ENCODE measurements at places on chromosomes 7 and 10.
A peak's percentile ranks its signal among the peaks of the same experiment; 100 is the strongest.

DNA sequence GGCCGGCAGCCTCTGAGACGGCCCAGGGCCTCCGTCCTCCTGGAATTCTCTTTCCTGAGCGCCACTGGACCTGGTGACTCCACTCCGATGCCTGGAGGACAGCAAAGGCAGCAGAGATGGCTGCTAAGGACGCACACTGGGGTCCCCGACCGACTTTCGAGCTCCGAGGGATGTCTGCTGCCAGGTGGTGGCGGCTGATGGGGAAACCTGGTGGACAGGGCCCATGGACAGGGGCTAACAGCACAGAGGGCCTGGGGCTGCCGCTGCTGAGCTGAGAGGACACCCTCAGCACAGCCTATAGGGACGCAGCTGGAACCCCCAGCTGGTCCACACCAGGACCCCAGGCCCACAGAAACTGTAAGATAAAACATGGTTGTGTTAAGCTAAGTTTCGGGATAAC lies 366.3 kb downstream of the DNAJB6 start:
- DNase-seq = no peak

GRCh38 chr10:79440281-79440680 lies 5.1 kb downstream of the ZCCHC24 start:
- DNase-seq = no peak

DNA sequence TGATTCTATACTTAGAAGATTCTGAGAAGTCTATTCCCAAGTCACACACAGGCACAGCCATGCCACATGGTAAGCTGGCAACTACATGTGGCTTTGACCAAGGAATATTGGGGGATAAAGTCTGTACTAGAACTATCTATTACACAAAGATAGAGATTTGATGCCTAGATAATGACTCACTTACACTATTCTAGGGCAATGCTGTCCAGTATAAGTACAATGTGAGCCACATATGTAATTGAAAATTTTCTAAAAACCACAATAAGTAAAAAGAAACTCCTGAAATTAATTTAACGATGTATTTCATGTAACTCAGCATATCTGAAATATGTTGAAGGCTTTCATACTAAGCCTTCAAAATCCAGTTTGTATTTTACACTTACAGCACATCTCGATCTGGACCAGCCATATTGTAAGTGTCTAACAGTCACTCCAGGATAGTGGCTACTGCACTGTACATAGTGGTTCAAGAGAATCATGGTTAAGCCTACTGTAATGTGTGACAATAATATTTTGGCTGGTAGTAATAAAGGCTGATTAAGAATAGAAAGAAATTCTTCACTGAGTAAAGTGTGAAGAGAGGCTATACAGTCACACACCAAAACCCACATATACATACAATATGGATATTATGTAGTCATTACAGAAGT lies 62.8 kb downstream of the RTKN2 start:
- DNase-seq = no peak

DNA sequence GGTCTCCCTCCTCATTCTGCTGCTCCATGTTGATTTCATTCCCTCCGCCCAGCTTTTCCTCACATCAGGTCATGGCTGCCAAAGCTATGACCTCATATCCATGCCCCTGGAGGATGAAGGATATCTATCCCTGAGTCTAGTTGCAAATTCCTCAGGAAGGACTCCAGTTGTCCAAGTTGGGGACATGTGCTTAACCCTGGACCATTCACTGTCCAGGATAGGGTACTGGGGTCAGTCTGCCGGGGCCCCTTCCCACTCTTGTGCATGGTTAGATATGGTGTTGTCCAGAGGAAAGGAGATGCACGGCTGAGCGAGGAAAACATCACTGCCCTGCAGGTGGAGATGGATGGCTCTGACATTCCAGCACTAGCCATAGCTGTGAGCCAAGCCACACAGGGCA lies 51.9 kb upstream of the COMTD1 start:
- DNase-seq = no peak

DNA sequence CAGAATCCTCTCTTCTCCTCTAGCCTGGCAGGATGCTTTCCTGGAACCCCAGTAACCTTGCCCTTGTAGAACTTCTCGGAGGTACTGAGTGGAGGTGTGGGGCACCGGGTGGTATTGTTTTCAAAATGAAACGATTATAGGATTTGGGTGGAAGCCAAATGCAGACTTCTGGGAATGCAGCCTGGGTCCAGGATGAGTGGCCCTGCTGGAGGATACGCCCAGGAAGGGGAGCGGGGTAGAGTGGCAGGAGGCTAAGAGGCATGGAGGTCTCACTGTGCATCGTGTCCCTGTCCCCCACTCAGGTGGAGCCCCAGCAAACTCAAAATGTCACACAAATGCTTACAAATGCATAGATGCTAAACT lies 109.1 kb upstream of the PPIF start:
- DNase-seq = no peak

GRCh38 chr7:157526005-157526912 lies 189.5 kb downstream of the DNAJB6 start:
- DNase-seq = no peak

DNA sequence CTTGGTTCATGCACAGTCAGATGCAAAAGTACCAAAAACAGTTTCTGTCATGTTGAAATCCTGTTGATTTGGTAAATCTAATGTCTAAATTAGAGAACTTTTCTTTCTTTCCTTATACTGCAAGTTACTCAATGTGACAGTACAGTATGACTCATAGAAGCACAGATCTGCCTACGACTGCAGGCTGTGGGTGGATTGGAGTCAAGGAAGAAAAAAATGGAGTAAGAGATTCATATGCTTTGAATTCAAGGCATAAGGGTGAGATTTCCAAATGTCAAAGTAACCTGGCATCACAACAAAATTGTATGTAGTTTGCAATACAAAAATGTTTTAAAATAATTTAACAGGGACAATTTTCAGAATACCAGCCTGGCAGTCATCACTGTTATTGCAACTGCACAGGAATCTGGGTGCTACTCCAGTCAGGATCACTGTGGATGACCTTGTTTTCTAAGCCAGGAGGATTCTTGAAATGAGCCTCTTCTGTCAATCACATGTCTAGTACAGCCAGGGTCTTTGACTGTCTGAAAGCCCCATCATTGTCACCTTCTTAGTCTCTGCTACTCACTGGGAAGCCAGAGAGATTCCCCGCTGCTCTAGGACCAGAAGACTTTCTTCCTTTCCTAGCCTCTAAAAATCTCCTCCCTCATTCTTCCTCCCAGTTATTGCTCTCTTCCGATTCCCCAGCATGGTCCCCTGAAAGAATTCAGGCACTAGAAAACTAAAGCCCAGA lies 83.6 kb downstream of the CD36 start:
- peak; percentile 34 for DNase-seq

- DNase-seq = peak; percentile 27
Observed at GRCh38 chr7:78562191-78562590, 763.6 kb downstream of the PHTF2 start.

DNA sequence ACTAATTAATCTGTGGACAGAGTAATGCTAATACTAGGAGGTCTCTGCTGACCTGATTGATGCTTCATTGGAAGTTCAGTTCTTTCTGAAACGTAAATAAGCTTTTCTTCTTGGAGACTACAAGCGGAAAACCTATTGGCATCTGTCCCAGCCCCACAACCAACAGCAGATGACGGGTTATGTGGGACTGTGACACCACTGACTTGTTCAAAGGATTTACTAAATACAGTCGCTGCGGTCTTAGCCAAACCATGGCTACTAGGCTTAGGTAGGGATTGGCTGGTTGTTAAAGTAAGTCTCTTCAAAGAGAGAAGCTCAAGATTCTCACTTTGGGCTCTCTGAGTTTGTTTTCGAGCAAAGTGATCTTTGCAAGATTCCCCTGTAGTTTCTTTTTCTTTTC lies 68.3 kb downstream of the HYCC1 start:
- no peak for DNase-seq

GRCh38 chr10:102352066-102352715 lies 43.3 kb upstream of the NFKB2 start:
- peak; percentile 72 for DNase-seq

DNA sequence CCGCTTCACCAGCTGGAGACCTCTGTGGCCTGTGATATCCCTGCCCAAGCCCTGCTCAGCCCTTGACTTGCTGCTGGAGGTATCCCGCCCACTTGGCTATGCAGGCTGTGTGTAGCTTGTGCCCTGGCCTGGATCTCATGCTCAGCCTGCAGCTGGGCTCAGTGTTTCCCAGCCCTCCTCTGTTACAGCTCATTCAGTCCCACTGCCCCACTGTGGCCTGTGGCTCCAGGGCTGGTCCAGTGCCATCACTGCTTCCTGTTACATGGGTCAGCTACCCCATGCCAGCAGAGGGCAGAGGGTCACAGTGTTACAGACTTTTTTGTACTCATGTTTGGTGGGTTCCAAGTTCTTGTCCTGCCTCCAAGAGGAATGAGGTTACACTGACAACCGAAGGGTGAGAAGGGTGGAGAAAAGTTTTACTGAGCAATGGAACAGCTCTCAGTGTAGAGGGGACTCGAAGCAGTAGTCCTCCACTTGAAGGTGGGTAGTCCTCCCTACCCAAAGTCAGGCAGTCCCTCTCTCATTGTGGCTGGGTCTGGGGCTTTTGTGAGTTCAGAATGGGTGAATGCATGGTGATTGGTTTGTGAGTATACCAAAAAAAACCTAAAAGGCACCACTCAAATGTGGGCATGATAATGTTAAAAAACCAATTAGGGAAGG lies 100.4 kb downstream of the ANKRD7 start:
- no peak for DNase-seq

- no peak for DNase-seq
Observed at GRCh38 chr10:88927416-88927690, 25.2 kb downstream of the ACTA2 start.

- no peak for DNase-seq
Observed at GRCh38 chr7:72223351-72223750, 188.8 kb downstream of the CALN1 start.

DNA sequence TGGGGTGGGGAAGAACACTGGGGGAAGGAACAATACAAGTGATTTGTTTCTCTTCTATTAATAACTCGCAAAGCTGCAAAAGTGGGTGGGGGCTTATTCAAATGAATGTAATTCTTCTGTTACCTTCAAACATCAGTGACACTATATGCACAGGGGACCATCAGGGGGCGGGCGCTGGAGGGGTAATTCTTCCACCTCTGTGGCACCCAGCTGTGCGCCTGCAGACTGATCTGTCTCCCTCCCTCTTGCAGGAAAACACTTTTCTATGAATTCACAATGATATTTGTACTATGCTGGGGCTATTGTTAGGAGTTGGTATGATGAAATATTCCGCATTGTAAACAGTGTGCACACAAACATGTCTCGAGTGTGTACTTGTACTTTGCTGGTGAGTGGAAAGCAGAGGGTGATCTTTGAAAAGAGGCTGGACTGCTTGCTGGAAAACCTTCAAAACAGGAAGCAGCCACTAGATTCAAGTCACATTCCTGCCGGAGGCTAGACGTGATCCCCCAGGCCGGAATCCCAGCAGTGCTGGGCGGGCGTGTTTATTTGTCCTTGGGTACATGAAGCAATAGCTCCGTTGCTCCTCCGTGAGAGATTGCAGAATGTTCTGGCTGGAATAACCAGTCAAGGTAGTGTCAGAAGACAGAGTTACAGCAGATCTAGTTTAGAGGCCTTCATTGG lies 15.8 kb upstream of the BNIP3 start:
- DNase-seq = no peak

DNA sequence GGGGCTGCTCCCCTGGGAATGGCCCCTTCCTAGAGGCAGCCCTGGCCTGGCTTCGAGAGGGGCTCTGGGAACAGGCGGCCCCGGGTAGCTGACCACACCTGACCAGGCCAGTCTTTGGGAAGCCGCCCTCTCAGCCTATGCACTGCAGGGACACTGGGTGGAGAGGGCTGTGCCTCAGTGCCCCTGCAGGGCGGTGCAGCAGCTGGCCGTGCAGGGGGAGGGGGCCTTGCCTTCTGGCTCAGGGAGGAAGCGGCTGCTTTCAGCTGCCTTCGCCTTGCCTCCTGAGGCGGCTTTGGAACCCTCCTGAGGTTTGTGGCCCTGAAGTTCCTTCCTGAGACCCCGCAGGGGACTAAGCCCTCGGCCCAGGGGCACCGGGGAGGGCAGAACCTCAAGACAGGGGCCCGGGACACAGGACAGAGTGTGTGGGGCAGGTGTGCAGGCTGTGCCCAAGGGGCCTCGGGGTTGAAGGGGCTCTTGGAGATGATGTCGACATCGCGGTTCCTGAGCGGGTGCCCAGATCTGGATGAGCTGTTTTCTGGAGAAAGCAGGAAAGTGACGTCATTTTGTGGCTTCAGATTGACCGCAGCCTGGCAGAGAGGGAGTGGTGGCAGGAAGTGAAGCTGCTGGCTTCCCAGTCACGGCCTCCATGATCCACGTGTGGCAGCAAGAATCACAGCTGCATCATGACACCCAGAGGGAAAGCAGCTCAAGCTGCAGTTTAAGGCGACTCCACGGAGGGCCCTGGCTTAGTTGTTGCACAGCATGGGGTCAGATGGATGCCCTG lies 17.7 kb downstream of the ADAM8 start:
- DNase-seq = peak; percentile 99

- DNase-seq = no peak
Observed at GRCh38 chr7:22663721-22664120, 63.3 kb upstream of the IL6 start.

DNA sequence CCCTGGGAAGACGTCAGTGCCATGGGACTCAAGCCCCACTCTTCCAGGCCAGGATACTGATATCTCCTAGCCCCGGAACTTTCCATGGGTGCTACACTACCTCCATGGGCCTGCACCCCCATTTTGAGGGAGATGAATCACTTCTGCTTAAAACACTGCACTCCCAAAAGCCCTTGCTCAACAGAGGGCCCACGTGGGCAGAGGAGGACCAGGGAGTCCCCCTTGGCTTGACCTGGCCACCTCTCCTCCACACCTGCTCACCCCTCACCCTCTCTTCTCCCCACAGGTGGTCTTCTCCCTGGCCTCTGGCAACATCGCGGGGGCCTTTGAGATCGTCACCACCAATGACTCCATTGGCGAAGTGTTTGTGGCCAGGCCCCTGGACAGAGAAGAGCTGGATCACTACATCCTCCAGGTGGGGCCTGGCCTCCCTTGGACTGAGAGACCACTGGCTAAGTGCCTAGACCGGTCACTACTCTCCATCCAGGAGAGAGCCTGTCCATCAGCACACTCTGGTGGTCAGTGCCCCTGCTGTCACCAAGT lies 19.9 kb upstream of the C10orf105 start:
- no peak for DNase-seq

- peak; percentile 33 for DNase-seq
Observed at GRCh38 chr7:92043637-92044036, 90.6 kb downstream of the CYP51A1 start.

GRCh38 chr7:29853072-29853471 lies 46.8 kb downstream of the WIPF3 start:
- DNase-seq = peak; percentile 18

GRCh38 chr10:50982989-50983388 lies 91.3 kb upstream of the PRKG1 start:
- DNase-seq = no peak

GRCh38 chr10:107653832-107654287 lies 489.4 kb upstream of the SORCS1 start:
- DNase-seq = peak; percentile 59
